Anterior cingulate cortex (tissue), 58 donors: ENCODE measurements at places on chromosomes 11 and 22.

GRCh38 chr22:36244522-36245391 is 5.4 kb upstream of the APOL2 start:
- DNase-seq: no peak

DNA sequence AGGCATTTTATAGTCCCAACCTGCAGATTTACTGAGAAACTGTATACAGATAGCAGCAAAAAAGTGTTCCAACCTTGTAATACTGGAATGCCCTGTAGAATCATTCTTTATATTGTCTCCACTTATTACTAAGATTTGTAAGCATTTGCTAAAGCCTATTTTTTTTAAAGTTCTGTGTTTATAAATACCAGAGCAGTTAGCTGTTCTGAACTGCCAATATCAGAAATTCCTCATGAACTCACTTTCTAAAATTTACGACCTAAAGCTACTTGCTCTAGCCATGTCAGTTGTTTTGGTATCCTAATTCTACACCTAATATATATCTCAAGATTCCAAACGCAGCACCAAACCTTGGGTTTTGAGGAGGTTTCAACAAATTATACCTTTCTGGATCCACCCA is 103.2 kb downstream of the C11orf65 start:
- DNase-seq: no peak

DNA sequence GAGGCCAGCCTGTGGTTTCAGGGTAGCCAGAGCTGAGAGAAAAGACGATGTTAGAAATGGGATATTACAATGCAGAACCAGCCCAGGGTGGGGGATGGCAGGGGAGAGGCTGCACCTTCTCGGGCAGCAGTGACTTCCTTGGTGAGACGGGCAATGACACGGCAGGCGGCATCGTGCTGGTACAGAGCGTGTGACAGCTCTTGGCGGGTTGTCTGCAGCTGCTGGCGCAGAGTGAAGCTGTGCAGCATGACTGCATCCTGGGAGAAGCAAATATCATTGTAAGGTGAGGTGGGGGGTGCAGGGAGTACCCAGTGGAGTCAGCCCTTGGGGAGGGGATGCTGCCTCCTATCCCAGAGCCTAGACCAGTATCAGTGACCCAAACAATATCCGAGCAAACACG is 3.8 kb downstream of the PRPF19 start:
- no peak for DNase-seq

- DNase-seq: no peak
Observed at GRCh38 chr11:36352922-36353321, 56.8 kb downstream of the PRR5L start.

DNA sequence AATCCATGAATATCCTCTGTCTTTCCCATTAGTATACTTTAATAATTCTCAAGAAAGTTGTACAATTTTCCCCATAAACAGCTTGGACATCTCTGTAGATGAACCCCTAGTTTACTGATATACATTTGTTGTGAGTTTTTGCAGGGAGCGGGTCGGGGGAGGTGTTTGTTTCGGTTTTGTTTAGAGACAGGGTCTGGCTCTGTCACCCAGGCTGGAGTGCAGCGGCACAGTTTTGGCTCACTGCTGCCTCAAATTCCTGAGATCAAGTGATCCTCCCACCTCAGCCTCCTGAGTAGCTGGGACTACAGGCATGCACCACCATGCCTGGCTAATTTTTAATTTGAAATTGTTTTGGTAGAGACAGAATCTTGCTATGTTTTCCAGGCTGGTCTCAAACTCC is 57.6 kb downstream of the IGLL5 start:
- no peak for DNase-seq

DNA sequence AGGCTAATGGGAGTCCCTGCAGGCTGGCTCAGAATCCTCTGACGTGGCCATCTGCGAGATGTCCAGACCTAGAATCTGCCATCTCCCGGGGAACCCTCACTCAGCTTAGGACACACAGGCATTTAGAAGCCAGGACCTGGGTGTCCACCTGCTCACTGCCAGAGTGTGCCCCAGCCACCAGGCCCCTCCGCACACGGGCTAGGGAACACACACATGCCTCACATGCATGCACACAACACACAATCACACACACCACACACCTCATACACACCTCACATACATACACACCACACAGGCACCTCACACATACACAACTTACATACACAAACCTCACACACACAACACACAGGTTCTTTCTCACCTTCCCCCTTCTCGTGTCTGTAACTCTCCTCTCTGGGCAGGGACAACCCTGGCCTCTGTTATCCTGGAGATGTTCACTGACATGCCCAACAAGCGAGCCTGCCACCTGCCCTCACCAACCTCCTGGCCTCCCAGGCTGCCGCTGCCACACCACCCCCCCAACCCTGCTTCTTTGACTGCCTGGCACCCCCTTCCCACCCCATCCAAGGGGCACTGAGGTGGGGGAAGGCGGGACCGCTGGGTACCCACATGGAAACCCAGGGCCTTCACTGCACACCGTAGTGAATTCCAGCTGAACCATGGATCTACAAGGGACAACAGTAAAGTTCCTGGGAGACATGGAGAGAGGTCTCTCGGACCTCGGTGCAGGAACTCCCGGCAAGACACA is 38.1 kb downstream of the GNB1L start:
- no peak for DNase-seq

GRCh38 chr11:6238902-6239301 is at the start of gene CNGA4:
CNGA4 (plus strand) TSS chr11:6239089; CDS start chr11:6239207, 118 bp downstream.
- no peak for DNase-seq

GRCh38 chr11:115745610-115746512 is 241.6 kb upstream of the CADM1 start:
- no peak for DNase-seq

DNA sequence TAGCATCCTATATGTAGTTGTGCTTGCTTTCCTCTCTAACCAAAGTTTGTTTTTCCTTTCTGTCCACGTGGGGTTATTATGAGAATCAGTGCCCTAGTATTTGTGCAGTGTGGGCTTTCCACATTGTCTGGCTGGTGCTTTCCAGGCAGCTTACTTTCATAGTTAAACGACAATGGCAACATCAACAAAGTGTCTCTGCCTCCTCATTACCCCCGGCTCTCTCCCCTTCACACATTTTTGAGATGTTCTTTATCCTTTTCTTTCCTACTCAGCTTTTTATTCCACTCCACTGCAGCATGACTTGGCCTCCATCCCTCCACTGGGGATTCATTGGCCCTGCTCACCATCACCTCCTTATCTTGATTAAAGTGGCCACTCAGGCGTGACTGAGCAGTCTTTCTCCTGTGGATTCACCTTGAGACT is 19.1 kb downstream of the SPECC1L start:
- DNase-seq: no peak

- no peak for DNase-seq
Observed at GRCh38 chr11:115170133-115170815, 333.9 kb downstream of the CADM1 start.

DNA sequence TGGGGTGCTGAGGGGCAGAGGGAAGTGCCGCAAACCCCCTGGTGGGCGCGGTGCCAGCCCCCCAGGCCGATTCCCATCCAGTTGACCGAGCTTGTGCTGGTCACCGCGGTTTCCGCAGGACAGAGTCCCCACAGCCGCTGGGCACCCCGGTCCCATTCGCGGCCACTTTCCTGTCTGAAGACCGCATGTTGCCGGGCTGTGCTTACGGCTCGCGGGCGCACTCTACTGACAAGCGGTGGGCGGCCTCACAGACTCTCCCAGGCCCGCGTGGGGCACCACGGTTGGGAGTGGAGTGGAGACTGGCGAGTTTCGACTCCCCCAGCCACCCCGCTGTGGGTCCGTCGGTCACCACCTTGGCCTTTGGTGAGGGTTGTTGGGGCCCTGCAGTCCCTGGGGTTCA is 648 bp upstream of the H19 start:
- no peak for DNase-seq

DNA sequence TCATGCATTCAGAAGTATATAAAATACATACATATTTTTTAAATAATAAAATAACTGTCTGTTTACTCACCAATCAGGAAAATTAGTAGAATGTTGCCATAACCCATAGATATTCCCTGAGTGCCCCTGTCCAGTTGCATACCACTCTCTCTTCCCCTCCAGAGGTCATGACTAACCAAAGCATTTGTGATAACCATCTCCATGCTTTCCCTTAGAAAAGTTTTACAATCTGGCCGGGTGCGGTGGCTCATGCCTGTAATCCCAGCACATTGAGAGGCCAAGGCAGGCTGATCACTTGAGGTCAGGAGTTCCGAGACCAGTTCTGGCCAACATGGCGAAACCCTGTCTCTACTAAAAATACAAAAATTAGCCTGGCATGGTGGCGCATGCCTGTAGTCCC is 33.2 kb upstream of the LDHA start:
- DNase-seq: no peak

DNA sequence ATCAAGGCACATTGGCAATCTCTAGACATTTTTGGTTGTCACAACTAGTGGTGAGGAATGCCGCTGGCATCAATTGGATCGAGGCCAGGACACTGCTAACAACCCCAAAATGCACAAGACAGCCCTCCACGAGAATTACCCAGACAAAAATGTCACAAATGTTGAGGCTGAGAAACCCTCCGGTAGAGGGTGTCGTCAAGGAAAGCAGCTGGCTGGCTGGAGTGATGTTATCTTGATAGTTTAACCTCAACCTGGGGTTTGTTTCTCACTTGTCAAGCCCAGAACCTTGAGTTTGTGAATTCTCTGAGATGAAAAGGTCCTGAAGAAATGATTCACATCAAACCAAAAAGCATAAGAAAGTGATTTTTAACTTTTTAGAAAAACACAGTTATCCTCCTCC is 21.1 kb upstream of the TMPRSS13 start:
- no peak for DNase-seq
